Hematopoietic multipotent progenitor cell (in vitro differentiated cells): ENCODE measurements at places on chromosomes 1 and 21.
A peak's percentile ranks its signal among the peaks of the same experiment; 100 is the strongest.

GRCh38 chr1:160651433-160652064, 4.7 kb upstream of the SLAMF1 start:
- DNase-seq: peak; percentile 17

DNA sequence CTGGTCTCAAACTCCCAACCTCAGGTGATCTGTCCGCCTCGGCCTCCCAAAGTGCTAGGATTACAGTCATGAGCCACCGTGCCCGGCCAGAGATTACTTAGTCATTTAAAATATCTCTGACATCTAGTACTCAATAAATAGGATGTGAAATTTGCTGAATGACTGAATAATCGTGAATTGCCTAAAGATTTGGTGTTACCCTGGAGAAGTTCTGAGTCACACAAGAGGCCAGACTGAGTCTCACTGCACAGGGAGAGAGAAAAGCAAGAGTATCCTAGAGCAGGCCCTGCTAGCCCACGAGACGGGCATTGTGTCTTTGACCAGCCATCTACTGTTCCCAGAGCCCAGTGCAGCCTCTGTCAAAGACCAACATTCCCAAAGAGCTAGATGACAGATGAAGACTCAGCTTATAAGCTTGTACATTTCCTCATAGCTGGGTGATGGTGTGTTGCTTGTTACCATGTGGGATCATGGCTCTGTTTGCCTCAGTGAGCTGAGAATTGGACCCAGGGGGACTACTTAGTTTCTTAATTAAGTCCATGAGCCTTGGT, 5.6 kb upstream of the EIF4G3 start:
- no peak for DNase-seq

- DNase-seq: peak; percentile 72
Measured at GRCh38 chr21:42164064-42164789, 54.7 kb upstream of the ABCG1 start.

DNA sequence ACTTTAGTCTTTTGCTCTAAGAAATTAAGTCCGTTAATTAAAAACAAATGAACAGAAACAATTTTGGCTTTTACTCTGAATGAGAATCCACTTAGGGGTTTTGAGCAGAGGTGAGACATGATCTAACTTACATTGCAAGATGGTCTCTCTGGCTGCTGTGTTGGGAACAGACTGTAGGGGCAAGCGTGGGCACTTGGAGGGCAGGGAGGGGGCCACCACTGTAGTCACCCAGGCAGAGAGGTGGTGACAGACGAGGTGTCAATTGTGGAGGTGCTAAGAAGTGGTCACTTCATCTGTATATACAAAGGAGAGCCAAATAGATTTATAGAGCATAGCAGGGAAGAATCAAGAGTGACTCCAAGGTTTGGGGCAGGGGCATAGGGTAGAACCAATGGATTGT, 71.1 kb upstream of the IRF2BP2 start:
- DNase-seq: no peak

GRCh38 chr1:211469938-211470529, 21.9 kb downstream of the RD3 start:
- DNase-seq: no peak

GRCh38 chr1:184945029-184945428, 29.3 kb downstream of the NIBAN1 start:
- no peak for DNase-seq

GRCh38 chr1:109186733-109187086, 27.0 kb upstream of the SARS1 start:
- DNase-seq: no peak

GRCh38 chr1:56584910-56585528, 5.7 kb upstream of the PLPP3 start:
- peak; percentile 40 for DNase-seq

DNA sequence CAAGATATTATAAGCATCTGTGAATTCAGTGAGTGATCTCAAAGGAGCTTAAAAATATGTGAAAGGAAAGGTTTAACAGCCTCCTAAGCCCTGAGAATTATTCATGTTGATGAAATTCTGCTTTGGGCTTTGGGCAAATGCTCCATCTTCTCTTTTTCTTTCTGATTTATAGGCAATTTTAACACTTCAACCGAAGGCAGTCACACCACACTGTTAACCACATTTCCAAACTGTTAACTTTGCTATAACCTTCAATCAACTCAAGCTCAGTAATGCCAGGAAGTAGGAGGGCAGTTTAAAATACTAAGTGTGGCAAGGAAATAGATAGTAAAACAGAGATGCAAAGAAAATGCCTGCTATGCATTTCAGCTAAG, 54.4 kb upstream of the NEK7 start:
- DNase-seq: peak; percentile 7

GRCh38 chr1:66576645-66577044, 42.7 kb downstream of the SGIP1 start:
- no peak for DNase-seq

DNA sequence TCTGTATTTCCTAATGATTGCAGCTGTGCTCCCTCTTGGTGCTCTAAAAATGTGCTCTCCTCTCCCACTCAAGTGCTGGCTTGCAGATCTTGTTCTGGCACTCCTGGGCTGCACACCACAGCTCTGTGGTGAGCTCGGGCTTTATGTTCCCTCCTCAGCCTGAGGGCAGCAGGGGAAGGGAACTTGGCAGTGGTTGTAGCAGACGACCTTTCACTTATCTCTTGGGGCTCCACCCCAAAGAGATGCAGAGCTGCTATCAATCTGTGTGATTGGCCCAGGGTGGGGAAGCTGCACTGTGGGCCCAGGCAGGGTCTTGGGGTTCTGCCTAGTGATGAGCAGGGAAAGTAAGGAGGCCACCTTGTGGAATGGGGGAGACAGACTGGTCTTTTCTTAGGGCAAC, 143.5 kb upstream of the GORAB start:
- DNase-seq: no peak

- no peak for DNase-seq
Measured at GRCh38 chr1:172906778-172907592, 143.8 kb downstream of the TNFSF18 start.

DNA sequence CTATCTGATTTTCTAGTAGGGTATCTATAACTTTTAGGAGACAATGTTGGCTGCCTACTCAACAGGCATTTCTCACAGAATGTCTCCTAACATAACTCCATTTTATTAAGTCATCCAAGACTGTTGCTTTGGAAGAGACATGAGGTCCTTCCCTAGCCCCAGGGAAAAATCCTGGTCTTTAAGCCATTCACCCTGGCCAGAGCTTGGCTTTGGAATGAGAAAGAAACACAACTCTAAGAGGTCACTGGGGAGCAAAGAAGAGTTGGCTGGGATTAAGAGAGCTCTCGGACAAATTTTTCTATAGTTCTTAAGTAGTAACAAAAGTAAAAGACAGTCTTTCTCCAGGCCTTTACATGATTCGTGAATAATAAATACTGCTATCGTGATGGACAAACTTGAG, 57.9 kb downstream of the PCNX2 start:
- no peak for DNase-seq

DNA sequence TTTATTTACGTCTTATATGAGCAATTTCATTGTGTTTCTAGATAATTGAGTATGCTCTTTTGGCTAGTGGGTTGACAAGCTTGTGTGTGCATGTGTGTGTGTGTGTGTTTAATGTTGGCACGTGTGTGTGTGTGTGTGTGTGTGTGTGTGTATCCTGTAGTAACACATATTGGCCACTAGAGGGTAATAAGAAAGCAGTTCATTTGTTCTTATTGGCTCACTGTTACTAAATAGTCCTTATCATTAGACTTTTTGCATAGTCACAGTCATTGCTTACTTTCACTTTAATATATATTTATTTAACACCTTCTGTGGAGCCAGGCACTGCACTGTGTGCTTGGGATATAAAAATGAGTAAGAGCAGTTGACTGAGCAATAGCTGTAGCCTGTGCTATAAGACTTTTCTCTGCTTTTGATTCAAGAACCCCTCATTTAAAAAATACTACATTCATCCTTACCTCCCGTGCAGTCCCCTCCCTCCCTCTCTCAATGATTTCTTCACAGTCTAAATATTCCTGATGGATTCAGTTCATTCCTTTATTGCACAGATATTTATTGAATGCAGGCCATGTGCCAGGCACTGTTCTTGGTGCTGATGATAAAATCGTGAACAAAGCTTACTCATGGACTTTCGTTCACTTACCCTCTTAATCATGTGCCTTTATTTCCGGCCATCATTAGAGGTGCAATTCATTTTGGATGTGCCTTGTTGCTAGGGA, 96.7 kb downstream of the DYRK1A start:
- DNase-seq: no peak

GRCh38 chr21:44780767-44781459, 20.7 kb downstream of the UBE2G2 start:
- no peak for DNase-seq

DNA sequence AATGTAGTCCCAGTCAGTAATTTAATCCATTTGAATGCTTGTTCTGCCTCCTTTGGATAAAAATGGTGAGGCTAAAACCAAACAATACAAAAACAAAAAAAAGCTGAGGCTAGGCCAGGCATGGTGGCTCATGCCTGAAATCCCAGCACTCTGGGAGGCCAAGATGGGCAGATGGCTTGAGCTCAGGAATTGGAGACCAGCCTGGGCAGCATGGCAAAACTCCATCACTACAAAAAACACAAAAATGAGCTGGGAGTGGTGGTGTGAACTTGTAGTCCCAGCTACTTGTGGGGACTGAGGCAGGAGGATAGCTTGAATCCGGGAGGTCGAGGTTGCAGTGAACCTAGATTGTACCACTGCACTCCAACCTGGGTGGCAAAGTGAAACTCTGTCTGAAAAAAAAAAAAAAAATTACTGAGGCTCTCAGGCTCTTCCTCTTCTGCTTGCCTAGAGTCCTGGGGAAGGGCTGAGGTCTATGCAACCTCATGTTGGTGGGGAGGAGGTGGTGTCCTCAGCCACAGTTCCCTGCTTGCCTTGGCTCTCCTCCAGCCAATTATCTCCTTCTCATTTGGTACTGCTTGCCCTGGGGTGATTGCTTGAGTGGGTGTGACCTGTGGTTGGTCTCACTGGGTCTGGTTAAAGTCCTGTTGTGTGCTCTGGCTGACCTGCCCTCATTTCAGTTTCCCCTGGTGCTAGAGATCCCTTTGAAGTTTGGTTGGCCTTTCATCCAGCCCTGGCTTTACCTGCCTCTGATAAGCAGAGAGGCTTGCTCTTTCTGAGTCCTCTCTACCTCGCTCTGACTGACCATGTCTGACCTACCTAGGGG, 20.9 kb downstream of the S1PR1 start:
- peak; percentile 89 for DNase-seq

- DNase-seq: no peak
Measured at GRCh38 chr1:165629848-165630628, 996 bp upstream of the MGST3 start.

GRCh38 chr1:109241841-109242345, 7.4 kb upstream of the CELSR2 start:
- DNase-seq: no peak

DNA sequence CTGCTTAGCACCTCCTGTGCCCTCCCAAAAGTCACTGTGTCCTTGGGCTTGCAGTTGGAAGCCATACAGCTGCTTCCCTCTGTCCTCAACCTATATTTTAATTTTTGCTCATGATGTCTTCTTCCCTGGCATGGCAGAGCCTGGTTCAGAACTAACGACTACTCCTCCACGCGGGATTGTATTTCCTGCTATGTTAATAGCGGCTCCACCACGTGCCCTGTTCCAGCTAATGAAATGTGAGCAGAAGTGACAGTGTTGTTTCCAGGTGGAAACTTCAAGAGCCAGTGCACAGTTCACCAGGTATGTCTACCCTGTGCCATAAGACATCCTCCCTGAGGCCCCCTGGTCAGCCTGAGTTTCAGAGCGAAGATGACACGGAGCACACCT, 52.1 kb downstream of the DHRS3 start:
- no peak for DNase-seq

- no peak for DNase-seq
Measured at GRCh38 chr1:207891148-207891547, 19.8 kb downstream of the CD34 start.

GRCh38 chr1:21032741-21033140, 144.0 kb downstream of the EIF4G3 start:
- DNase-seq: no peak

- no peak for DNase-seq
Measured at GRCh38 chr1:203638103-203638475, 11.5 kb downstream of the ATP2B4 start.

- no peak for DNase-seq
Measured at GRCh38 chr1:52601519-52601918, 652 bp upstream of the GPX7 start.

- no peak for DNase-seq
Measured at GRCh38 chr1:233738850-233739249, 124.9 kb downstream of the KCNK1 start.

DNA sequence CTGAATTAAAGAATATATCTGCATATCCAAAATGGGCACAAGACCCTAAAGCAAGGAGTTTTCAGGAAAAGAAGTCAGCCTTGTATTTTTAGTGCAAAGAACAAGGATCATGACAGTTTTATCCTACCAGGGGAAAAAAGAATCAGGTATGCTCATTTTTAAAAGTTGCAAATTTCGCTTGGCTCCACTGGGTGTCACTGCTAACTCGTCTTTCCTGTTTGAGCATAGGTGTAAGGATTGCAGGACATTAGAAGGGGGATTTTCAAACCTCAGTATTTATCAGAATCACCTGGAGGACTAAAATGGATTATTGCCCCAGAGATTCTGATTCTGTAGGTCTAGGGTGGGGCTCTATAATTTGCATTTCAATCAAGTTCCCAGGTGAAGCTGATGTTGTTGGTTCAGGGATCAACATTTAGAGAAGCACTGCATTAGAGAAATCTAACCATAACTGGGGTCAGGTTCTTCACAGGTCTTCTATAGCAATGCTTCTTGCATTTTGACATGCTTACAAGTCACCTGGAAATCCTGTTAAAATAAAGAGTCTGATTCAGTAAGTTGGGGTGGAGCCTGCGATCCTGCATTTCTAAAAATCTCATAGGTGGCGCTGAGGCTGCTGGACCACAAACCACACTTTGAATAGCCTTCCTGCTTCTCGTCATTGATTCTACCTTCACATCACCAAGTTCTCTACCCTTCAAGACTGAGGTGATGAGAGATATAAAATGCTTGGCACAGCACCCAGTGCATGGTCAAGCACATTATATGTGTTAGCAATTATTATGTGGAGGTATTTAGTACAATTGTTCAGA, 39.6 kb downstream of the NUF2 start:
- DNase-seq: no peak

DNA sequence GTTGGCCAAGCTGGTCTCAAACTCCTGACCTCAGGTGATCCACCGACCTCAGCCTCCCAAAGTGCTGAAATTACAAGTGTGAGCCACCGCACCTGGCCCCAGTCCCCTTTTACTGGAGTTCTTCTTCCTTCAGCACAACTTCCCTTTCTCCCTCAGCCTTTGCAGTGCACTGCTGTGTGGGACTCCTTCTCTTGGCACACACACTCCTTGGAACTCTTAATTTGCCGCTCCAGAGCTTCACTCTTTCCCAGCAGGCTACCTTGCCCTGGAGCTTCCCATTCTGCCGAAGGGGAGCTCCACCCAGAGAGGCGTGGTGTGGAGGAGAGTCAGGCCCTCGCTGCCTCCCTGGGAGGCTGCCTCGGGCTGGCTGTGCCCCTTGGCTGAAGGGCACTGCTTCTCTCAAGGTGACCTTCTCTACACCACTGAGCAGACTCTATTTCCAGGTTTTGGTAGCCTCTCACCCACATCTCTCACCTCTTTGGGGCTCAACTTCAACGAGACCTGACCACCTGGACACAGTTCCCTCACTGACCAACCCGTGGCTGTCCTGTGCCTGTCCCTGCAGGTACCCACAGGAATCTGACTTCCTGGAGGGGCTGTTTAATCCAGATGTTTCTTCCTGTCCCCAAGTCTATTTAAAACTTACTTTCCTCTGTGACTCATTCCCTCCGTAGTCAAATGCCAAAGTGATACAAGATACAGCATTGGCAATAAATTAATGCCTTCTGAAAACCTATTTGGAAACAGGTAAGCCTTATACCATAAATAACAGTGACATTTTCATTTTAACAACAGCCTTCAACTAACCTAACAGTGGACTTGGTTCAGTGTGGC, 227.3 kb upstream of the KIAA0040 start:
- DNase-seq: no peak

- DNase-seq: no peak
Measured at GRCh38 chr1:63498106-63498505, 24.9 kb downstream of the ITGB3BP start.
